ENCODE measurements at places on chromosomes 7 and 10.

DNA sequence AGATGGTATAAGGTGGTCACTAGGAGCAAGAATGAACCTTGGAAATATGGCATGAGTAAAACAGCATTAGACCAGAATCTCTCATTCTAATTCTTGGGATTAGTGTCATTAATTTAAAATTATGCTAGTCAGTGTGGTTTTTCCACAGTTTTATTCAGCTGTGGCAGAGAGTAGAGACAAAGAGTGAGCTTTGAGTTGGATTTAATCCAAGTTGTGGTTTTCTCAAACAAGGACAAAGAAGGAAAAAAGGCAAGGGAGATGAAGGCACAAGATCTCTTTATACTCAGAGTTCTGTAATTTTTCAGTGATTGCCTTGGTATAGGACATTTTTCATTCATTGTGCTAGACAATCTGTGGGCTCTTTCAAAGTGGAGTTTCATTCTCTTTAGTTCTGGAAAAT lies 28.2 kb upstream of the AKAP9 start:
- DNase-seq = peak; percentile 48

DNA sequence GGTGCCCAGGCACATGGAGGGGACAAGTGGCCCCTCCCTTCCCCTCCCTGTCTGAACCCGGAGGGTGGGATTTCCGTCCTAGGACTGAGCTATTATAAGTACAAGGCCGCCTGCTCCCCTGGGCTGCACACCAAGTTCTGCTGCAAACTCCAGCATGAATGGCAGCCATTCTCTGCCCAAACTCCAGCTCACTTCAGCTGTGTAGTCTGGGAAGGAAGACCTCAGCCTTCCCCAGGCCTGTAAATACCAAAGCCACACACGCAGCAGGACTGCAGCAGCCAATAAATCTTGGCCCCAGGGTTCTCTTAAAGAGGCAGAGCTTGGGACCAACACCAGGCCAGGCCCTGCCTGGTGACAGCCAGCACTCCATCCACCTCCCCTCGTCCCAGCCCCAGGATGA lies 291.3 kb upstream of the ZMIZ1 start:
- no peak for DNase-seq

GRCh38 chr7:94069162-94069739 lies 65.1 kb upstream of the BET1 start:
- peak; percentile 71 for DNase-seq

- peak; percentile 61 for DNase-seq
These were observed 47.0 kb downstream of the CCDC71L start for GRCh38 chr7:106613848-106614560.

GRCh38 chr10:112232670-112233069 lies 49.1 kb upstream of the GPAM start:
- DNase-seq = no peak

DNA sequence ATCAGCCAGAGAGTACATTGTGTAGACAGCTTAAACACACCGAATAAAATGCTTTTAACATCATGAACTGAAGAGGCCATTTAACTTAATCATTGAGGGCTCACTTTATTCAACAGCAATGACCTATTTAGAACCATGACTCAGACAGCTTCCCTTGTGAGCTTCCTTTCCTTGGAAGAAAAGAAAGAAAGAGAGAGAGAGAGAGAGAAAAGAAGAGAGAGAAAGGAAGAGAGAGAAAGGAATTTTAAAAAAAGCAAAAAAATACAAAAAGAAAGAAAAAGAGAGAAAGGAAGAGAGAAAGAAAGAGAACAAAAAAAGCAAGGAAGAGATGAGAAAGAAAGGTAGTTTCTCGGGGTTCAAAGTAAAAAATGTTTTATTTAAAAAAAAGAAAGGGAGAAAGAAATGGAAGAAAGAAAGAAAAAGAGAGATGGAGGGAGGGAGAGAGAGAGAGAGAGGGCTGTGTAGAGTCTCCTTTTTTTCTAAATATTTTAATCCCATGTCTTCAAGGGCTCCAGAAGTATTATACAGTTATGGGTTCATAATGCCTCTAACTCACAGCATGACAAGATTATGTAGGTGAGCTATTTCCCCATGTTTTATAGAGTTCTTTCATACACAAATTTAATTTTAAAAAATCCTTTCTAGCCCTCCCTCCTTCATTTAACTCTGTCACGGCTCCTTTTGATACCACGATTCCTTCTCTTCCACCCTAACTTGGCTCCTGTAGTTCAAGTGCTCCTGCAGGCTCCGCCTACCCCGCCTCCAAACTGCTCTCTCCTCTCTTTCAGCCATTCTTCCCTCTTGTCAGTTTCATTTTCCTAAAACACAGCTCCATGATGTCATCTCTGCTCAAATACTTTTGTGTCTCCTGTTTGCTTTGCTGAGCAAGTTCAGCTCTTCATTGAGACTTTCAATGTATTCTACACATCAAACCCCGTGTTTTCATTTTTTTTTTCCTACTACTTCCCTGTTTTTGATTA lies 85.5 kb downstream of the PRTFDC1 start:
- peak; percentile 83 for DNase-seq

DNA sequence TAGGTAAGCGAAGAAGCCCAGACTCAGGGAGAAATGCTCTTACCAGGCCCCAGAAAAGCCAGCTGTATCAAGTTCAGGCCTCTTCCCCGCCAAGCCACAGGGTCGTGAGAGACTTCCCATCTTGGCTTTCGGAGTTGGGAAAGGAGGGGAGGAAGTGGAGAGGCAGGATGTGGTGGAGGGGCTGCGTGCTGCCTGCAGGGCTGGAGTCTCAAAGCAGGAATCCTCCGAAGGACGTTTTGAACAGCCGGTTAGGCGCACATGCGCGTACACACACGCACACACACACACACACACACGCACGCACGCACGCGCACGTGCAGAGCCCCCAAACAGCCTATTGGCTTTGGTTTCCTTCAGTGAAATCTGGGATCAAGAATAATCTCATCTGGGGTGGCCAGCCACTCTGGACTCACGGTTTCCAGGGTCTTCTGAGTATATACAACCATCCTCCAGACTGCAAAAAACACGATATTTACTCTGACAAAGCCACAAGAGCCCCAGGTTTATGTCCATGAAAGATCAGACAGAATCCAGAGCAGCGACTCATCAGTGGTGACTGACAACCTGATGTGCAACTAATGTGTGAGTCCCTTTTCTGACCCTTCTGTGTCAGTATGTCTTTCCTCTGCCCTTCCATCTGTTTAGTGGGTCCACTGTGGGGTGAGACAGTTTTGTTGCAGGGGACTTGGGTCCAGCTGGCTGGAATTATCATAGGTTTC lies 115.0 kb upstream of the ZNF438 start:
- peak; percentile 89 for DNase-seq

DNA sequence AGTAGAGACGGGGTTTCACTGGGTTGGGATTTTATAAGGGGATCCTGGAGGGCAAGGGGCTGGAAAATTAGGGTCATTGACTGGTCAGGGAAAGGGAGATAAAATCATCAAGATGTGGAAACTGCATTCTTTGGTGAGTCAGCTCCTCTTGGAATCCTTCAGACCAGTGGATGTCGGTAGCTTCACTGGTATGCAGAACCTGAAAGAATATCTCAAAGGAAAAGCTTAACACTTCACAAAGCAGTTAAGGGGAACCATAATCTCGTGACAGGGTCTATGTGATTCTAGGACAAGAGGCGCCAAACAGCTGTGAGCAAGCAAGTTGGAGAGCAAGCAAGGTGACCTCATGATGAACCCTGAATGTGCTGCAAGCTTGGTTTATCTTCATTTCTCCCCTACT lies 634.7 kb upstream of the AUTS2 start:
- no peak for DNase-seq

GRCh38 chr10:121862649-121863048 lies 65.2 kb downstream of the ATE1 start:
- peak; percentile 2 for DNase-seq

DNA sequence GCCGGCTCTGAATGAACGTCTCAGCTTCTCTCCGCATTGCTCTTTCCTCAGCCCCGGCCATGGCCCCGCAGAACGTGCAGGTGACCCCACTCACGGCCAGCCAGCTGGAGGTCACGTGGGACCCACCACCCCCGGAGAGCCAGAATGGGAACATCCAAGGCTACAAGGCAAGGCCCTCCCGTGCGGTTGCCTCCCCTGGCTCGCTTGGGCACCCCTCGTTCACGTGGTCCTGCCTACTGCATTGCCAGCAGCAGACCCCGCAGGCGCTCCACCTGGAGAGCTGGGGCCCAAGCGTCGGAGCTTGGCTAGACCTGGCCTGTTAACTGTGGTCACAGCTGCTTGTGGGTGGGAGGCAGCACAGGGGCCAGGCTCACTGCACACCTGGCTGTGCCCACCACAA lies 476.3 kb upstream of the FOXK1 start:
- DNase-seq = no peak

- DNase-seq = no peak
These were observed 45.6 kb downstream of the MKI67 start for GRCh38 chr10:128080641-128081040.

DNA sequence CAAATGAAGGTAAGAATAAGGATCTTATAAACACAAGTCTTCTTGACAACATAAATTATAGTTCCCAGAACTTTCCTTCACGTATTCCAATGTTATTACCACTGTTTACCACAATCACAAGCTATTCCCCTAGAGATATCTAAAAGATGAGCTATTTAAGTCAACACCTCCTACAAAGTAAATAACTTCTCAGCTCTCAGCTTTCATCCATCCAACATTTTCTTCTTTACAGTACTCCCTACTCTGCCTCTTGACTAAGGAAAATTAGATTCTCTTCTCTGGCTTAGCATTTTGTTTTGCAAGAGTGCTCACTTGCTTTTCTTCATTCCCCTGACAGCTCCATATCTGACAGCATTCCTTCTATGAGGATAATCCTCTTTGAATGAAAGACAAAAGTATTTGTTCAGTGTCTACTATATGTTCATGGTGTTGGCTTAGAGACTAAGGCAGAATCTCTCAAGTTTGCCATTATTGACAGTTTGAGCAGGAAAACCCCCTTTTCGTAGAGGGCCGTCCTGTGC lies 93.0 kb upstream of the IL6 start:
- no peak for DNase-seq

GRCh38 chr7:21850531-21851285 lies 95.0 kb downstream of the CDCA7L start:
- DNase-seq = peak; percentile 49

- peak; percentile 73 for DNase-seq
These were observed 91.2 kb downstream of the KAT6B start for GRCh38 chr10:74917481-74918077.

- no peak for DNase-seq
These were observed 54.5 kb downstream of the UBE3C start for GRCh38 chr7:157193274-157193673.

DNA sequence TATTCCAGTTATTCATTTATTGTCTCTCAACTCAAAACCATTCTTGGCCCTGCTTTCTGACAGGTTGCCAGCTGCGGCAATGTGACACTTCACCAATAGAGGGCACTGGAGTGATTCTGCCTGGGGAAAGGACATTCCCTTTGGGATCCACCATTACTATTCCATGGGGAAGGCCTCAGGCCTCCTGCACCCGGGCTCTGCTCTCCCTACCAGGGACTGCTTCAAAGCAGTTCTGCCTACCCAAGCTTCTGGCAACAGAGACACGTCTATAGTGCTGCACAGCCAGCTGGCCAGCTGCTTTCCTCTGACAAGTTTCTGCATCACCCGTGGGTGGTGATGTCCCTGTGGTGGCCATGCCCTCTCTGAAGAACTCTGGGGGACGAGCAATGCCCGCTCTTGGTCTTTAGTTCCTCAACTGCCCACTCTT lies 163.8 kb downstream of the ELMO1 start:
- peak; percentile 3 for DNase-seq

GRCh38 chr10:83702731-83703130 lies 436.6 kb upstream of the GHITM start:
- DNase-seq = no peak

- DNase-seq = peak; percentile 51
These were observed 6.7 kb upstream of the BTBD16 start for GRCh38 chr10:122264436-122264835.

DNA sequence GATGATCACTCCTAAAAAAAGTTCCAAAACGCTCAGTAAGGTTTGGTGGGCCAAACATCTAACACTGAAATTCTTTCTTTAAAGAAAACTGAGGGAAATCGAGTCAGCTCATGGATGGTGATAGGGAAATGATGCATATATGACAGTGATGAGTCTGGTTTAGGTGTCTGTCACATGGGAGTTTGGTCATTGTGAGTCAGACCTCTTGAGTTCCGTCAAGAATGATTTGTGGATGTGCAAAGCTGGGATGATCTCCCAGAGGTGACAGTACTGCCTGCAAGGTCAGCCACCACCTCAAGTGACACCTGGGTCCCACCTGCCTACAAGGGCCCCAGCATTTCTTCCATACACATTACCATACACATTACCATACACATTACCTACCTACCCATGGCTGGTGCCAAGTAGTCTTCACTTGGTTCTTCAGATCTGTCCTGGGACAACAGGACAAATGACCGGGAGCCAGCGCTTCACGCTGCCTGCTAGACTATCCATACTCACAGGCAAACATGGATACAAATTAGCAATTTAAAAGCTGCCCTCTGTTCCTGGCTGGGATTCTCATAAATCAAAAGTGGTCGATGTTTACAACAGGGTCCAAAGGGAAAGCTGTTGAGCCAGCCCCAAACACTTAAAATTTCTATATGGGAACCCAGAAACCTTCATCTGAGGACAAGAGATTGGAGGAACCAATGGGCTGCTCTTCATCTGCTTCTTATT lies 128.4 kb downstream of the ADAM12 start:
- DNase-seq = no peak

GRCh38 chr10:131127610-131128009 lies 183.9 kb downstream of the TCERG1L start:
- DNase-seq = no peak

DNA sequence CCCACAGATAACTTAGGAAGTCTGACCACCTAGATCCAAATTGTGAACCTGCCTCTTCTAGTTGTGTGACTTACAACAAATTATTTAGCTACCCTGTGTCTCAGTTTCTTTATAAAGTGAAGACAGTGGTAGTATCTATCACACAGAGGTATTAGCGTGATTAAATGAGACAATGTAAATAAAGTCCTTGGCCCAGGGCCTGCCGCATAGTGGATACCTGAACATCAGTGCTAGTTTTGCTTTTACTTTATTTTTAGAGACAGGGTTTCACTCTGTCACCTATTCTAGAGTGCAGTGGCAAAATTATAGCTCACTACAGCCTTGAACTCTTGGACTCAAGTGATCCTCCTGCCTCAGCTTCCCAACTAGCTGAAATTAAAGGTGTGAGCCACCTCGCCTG lies 177.1 kb downstream of the CDK14 start:
- DNase-seq = no peak

- DNase-seq = no peak
These were observed at the start of gene WDFY4 for GRCh38 chr10:48684792-48685623. WDFY4 (plus strand) TSS chr10:48684873; CDS start chr10:48709733, 24,860 bp downstream.

DNA sequence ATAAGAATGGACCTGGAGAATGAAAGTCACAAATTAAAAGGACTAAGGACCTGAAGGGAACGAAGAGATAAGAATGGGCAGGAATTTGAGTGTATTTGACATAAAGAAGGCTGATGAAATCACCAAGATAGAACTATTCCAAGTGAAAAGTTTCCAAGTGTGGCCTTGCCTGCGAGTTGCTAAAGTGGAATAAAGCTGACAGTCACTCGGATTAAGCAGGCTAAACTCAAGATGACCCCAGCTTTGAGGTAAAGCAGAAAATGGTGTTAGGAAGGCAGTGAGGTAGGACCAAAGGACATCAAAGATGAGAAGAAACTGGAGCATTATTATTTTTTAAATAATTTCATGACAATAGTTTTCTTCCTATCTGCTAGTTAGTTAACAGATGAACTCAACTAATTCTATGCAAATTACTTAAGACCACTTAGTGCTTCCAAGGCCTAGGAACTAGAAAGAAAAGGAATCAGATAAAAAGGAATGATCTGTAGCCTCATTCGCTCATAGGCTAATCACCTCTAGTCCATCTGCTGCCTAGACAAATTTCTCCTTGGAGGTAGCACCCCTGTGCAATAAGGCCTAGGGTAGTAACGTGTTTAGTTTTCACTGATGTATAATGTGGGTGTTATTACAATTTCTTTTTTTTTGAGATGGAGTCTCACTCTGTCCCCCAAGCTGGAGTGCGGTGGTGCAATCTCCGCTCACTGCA lies 34.5 kb downstream of the EZH2 start:
- no peak for DNase-seq

Measured in LHCN-M2 (cell line).